ENCODE measurements at places on chromosomes 4 and X.

- DNase-seq, result no peak
- H3K27me3 ChIP-seq, result no peaks in the 10 kb centered on the region
- H3K4me1 ChIP-seq, result no peaks in the 10 kb centered on the region
- no peak overlapping the region for H3K27ac ChIP-seq
Measured at GRCh38 chr4:83417566-83417965, 38.1 kb downstream of the HELQ start.

DNA sequence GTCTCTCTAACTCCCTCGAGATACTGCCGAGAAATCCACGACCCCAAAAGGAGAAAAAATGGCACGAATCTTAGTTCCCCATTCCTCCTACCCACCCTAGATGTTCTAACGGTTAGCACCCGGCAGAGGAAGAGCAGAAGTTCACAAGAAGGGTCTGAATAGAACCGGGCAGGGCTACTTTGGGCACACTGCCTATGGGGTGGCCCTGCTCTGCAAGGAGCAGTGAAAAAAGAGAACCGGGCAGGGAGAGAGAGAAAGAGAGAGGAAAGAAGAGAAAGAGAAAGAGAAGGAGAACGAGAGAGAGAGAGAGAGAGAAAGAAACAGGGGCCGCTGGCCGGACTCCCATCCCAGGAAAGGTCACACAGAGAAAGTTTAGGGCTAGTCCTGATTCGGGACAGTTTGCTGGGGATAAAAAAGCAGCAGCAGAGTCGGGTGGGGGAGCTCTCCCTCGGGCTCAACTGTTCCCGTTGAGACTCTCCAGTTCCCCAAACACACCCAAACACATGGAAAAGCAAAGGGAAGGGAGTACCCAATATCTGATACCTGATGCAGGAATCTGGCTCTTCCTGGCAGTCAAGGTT, 468 bp downstream of the GLA start:
- peak overlapping the region; percentile 85 for H3K4me3 ChIP-seq
- H3K4me1 ChIP-seq, result peaks cover 10% of the 10 kb centered on the region
- H3K36me3 ChIP-seq, result peaks cover 10% of the 10 kb centered on the region
- H3K27me3 ChIP-seq, result no peaks in the 10 kb centered on the region

- H3K36me3 ChIP-seq, result peaks cover 4% of the 10 kb centered on the region
- H3K4me1 ChIP-seq, result peaks cover 90% of the 10 kb centered on the region
Measured at GRCh38 chrX:49276671-49277534, 7.3 kb downstream of the PPP1R3F start.

- H3K4me1 ChIP-seq, result no peaks in the 10 kb centered on the region
- DNase-seq, result no peak
- no peaks in the 10 kb centered on the region for H3K27me3 ChIP-seq
Measured at GRCh38 chrX:7262551-7262950, 114.6 kb upstream of the PUDP start.

DNA sequence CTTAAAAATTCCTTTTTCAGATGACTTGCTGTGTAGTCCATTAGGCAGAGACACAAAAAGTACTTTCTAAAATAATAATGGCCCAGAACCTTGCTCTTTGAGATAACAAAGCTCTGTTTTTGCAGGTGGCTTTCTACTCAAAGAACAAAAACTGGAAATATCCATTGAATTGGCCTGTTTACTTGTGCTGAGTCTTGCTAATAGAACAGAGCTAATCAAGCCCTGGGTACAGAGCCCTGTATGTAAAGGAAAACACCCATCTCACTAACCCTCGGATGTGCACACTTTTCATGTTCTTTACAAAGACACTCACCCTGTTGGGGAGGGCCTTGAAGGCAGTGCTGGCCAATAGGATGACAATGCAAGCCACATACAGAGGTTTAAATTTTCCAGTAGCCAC, 27.0 kb upstream of the LNX1 start:
- H3K4me3 ChIP-seq, result no peak overlapping the region
- H3K4me1 ChIP-seq, result no peaks in the 10 kb centered on the region
- DNase-seq, result no peak
- H3K27ac ChIP-seq, result no peak overlapping the region

GRCh38 chr4:55397126-55397436, 1.3 kb downstream of the TMEM165 start:
- peaks cover 12% of the 10 kb centered on the region for H3K36me3 ChIP-seq
- H3K27me3 ChIP-seq, result no peaks in the 10 kb centered on the region
- H3K4me3 ChIP-seq, result peak overlapping the region; percentile 90

DNA sequence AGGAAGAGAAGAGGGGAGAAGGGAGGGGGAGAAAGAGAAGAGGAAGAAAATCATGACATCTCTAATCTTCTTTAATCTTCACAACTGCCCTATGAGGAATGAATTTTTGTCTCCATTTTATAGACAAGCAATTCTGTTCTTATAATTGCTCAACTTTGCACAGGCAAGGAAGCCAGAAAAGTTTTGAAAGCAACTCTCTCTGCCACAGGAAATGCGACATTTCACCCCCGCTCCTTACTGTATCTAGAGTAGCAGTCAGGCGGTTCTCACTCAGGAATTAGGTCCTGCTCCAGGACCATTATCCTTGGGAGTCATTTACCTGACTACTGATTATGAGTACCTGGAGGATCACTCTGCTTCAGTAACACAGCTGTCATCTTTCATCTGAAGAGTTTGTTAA, 69.2 kb upstream of the FAM9A start:
- no peak overlapping the region for H3K27ac ChIP-seq
- H3K27me3 ChIP-seq, result peaks cover 30% of the 10 kb centered on the region
- H3K36me3 ChIP-seq, result no peaks in the 10 kb centered on the region
- H3K4me3 ChIP-seq, result no peak overlapping the region

GRCh38 chr4:102625232-102625930, 124.2 kb downstream of the NFKB1 start:
- peak overlapping the region; percentile 89 for H3K4me3 ChIP-seq
- peak; percentile 78 for DNase-seq
- peak overlapping the region; percentile 61 for H3K27ac ChIP-seq
- peaks cover 71% of the 10 kb centered on the region for H3K4me1 ChIP-seq
- no peaks in the 10 kb centered on the region for H3K27me3 ChIP-seq

DNA sequence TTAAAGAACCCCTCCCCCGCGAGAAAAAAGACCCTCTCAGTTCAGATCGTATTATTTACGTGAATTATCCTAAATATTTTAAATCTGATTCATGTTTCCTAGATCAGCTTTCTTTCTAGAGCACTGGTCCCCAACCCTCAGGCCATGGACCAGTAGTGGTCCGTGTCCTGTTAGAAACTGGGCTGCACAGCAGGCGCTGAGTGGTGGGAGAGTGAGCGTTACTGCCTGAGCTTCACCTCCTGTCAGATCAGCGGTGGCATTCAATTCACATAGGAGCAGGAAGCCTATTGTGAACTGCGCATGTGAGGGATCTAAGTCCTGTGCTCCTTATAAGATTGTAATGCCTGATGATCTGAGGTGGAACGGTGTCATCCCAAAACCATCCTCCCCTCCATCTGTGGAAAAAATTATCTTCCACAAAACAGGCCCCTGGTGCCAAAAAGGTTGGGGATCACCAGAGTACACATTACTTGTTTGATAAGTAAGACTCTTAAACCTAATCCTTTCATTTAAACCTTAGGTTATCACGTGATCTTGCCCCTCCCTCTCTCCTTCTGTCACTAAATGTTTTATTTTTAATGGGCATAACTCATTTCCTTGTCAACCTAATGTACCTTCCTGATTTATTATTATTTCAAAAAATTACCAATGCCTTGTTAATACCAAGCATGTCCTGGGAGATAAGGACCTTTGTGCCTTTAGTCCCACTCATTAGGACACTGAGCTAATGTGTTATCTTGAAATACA, 442.9 kb downstream of the TLL1 start:
- H3K36me3 ChIP-seq, result no peaks in the 10 kb centered on the region
- H3K4me3 ChIP-seq, result no peak overlapping the region
- no peaks in the 10 kb centered on the region for H3K27me3 ChIP-seq
- no peak overlapping the region for H3K27ac ChIP-seq
- DNase-seq, result no peak

- H3K4me3 ChIP-seq, result no peak overlapping the region
- H3K4me1 ChIP-seq, result no peaks in the 10 kb centered on the region
- H3K27ac ChIP-seq, result no peak overlapping the region
- H3K36me3 ChIP-seq, result peaks cover 29% of the 10 kb centered on the region
- DNase-seq, result no peak
- no peaks in the 10 kb centered on the region for H3K27me3 ChIP-seq
Measured at GRCh38 chrX:41895826-41896225, 27.5 kb downstream of the CASK start.

GRCh38 chrX:45815441-45815840, 614.8 kb upstream of the DIPK2B start:
- H3K4me1 ChIP-seq, result peaks cover 72% of the 10 kb centered on the region
- H3K27ac ChIP-seq, result peak overlapping the region; percentile 94
- H3K36me3 ChIP-seq, result peaks cover 24% of the 10 kb centered on the region
- H3K4me3 ChIP-seq, result no peak overlapping the region

DNA sequence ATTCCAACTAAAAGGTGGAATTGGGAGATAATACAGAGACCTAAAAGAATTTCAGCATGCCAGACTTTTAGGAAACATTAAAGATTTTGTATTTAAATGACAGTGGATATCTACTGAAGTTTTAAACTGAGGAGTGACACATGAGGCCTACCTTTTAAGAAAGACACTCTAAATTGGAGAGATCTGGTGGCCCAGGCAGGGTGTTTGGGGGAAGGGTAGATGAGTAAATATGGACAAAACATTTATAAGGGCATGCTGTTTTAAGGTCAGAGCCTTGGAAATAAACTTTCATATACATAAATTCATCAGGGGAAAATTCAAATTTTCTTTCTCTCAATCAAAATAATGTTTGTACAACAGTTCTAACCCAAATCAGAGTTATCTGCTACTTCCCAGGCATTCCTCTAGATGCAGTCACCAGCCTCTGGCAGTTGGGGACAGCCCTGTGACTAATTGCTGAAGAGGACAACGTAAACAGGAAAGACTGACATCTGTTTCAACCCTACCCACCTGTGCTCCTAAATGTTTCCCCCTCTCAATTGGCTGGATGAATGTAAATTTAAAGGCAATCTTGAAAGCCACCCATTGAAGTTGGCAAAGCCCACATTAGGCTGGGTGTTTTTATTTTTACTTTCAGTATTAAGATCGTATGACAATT, 1646.9 kb upstream of the ADGRL3 start:
- H3K27me3 ChIP-seq, result no peaks in the 10 kb centered on the region
- no peaks in the 10 kb centered on the region for H3K4me1 ChIP-seq
- H3K36me3 ChIP-seq, result no peaks in the 10 kb centered on the region
- H3K4me3 ChIP-seq, result no peak overlapping the region

DNA sequence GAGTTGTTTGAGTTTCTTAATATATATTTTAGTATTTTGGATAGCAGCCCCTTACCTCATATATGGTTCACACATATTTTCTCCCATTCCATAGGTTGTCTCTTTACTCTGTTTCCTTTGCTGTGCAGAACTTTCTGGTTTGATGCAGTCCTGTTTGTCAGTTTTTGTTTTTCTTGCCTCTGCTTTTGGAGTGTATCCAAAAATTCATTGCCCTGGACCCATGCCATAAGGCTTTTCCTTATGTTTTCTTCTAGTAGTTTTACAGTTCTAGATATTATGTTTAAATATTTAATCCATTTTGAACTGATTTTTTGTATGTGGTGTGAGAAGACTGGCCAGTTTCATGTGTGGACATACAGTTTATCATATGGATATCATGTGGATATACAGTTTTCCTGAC, 58.5 kb upstream of the NUDT6 start:
- no peaks in the 10 kb centered on the region for H3K4me1 ChIP-seq
- H3K27ac ChIP-seq, result no peak overlapping the region
- H3K4me3 ChIP-seq, result no peak overlapping the region
- no peak for DNase-seq
- peaks cover 57% of the 10 kb centered on the region for H3K36me3 ChIP-seq
- H3K27me3 ChIP-seq, result no peaks in the 10 kb centered on the region

- no peak overlapping the region for H3K4me3 ChIP-seq
- no peaks in the 10 kb centered on the region for H3K36me3 ChIP-seq
- H3K27ac ChIP-seq, result no peak overlapping the region
- H3K27me3 ChIP-seq, result no peaks in the 10 kb centered on the region
- no peaks in the 10 kb centered on the region for H3K4me1 ChIP-seq
Measured at GRCh38 chr4:85777908-85778631, 303.1 kb downstream of the ARHGAP24 start.

- H3K27me3 ChIP-seq, result peaks cover 29% of the 10 kb centered on the region
- H3K4me1 ChIP-seq, result peaks cover 12% of the 10 kb centered on the region
- H3K36me3 ChIP-seq, result no peaks in the 10 kb centered on the region
- no peak overlapping the region for H3K27ac ChIP-seq
- no peak for DNase-seq
Measured at GRCh38 chr4:169167957-169168858, 102.5 kb downstream of the SH3RF1 start.

DNA sequence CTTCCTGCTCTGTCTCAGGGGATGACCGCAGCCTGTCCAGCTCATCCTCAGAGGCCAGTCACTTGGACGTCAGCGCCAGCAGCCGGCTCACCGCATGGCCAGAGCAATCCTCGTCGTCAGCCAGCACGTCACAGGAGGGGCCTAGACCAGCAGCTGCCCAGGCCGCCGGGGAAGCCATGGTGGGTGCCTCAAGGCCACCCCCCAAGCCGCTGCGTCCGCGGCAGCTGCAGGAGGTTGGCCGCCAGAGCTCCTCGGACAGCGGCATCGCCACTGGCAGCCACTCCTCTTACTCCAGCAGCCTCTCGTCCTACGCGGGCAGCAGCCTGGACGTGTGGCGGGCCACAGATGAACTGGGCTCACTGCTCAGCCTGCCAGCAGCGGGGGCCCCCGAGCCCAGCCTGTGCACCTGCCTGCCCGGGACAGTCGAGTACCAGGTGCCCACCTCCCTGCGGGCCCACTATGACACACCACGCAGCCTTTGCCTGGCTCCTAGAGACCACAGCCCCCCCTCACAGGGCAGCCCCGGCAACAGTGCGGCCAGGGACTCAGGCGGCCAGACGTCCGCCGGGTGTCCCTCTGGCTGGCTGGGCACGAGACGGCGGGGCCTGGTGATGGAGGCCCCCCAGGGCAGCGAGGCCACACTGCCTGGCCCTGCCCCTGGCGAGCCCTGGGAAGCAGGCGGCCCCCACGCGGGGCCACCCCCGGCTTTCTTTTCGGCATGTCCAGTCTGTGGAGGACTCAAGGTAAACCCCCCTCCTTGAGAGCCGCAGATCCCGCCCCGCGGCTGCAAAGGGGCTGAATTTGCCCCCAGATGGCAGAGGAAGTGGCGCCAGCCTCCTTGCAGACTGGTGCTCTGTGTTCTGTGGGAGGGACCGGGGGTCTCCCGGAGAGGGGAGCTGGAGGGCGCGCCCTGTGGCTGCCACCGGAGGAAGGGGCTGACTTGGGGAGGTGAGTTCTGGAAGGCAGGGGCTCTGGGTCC, 29.9 kb downstream of the DOK7 start:
- DNase-seq, result no peak
- peaks cover 39% of the 10 kb centered on the region for H3K27me3 ChIP-seq
- no peaks in the 10 kb centered on the region for H3K36me3 ChIP-seq
- no peaks in the 10 kb centered on the region for H3K4me1 ChIP-seq
- no peak overlapping the region for H3K4me3 ChIP-seq
- H3K27ac ChIP-seq, result no peak overlapping the region

Measured in activated T-cell treated with anti-CD3 and anti-CD28 coated beads, Interleukin-2, amount 50 U/mL, for 72 hours (primary cell).